ENCODE measurements at places on chromosomes 13 and 19. TPM values are rescaled to one million over a fixed set of nuclear protein-coding genes. Genes with fewer than 3 reads are reported as not detected.

The C19orf18 gene
- 0.26 TPM for total RNA-seq

The FFAR1 gene
- total RNA-seq = not detected

The SMIM44 gene
- not detected for total RNA-seq

The IZUMO2 gene
- not detected for total RNA-seq

The POLR2I gene
- 68.2 TPM for total RNA-seq

The CFAP97D2 gene
- total RNA-seq = not detected

The NCAN gene
- total RNA-seq = not detected

Data from bronchial epithelial cell (primary cell).